NCI-H1436 treated with DMSO at 0.1 percent for 48 hours (cell line): ENCODE measurements at places on chromosomes 6 and 20.

DNA sequence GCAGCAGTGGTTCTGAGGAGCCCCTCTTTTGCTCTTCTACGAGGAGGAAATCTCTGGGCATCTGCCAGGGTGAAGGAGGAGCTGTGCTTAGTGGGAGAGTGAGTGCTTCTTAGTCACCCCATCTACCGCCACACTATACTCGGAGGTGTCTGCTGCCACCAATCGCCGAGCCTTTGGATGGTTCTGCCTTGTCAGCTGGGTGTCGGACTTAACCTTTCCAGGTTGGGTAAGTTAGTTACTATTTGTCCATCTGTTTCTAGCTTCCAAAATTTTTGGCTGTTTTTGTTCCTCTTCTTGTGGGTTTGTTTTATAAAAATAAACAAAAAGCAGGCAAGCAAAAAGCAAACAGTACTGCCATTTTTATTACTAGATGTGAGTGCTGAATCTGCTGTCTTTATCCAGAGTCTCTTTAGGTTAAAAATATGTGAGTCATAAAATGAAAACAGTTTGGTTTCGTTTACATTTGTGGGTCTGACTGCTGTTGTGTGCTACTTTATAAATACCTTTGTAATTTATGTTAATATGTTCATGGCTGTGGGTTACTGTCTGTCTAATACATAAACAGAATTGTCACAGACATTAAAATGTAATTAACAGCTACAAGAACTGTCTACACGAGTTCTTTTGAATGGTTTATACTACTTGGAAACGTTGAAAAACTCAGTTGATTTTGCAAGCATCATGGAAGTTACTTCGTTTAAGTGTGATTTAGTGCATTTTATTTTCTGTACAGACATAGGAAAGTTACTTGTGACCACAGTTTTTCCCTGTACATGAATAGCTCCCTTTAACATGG is 89.2 kb downstream of the ARID1B start:
- no peak for DNase-seq

GRCh38 chr6:6891125-6891721 is 216.5 kb upstream of the RREB1 start:
- DNase-seq: no peak

GRCh38 chr20:63567386-63568169 is 6.5 kb downstream of the HELZ2 start:
- DNase-seq: no peak

- DNase-seq: no peak
These were observed 73.1 kb upstream of the SUPT3H start for GRCh38 chr6:45450831-45451230.

DNA sequence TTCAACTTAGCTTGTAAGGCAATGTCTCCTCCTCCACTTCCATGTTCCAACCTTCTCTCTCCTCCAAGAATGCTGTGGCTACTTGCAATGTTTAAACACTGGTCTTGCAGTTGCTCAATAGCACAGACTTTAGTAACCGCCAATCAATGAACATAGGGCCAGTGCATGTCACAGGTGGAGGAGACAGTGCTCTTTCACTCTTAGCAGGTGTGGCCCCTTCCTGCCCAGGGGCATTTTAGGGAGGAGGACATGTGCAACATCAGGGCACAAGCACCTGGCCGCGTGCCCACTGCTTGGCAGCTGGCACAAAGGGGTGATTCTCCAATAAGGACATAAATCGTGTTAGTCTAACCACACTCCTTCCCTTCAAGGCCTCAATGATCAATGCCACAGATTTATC is 41.3 kb downstream of the ADGRF1 start:
- DNase-seq: no peak

DNA sequence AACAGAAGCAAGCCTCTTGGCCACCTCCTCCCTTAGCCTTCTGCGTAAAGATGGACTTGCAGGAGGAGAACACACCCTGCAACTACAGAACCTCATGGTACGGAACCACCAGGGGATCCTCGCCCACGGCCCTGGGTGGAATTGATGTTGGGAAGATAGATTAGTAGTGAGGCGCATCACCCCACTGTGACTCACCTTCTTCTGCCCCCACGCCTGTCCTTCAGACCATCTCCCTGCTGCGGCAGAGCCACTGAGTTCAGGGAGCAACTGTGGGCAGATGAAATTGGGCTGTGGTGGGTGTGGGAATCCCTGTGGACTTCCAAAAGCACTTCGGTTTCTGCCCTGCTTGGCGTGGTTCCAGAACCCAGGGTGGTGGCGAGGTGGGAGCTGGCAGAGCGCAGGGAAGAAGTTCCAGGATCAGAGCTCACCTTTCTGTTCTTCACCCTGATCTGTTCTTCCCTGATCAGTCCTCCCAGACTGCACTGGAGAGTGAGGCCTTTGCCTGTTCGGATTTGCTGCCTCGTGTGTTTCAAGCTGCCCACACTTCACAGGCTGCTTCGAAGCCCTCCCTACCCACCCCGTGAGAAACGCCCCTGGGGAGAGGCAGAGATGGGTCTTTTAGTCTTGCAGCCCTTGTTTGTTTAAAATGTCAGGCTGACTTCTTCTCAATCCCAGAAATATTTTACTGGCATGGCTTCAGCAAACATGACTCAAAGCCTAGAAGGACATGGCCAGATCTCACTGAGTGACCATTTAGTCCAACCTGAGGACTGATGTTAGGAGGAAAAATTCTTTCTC is 92.8 kb upstream of the MLN start:
- DNase-seq: no peak

- DNase-seq: no peak
These were observed 14.6 kb downstream of the AGPAT4 start for GRCh38 chr6:161259302-161259701.

GRCh38 chr6:152948150-152948768 is 34.6 kb downstream of the FBXO5 start:
- DNase-seq: no peak

DNA sequence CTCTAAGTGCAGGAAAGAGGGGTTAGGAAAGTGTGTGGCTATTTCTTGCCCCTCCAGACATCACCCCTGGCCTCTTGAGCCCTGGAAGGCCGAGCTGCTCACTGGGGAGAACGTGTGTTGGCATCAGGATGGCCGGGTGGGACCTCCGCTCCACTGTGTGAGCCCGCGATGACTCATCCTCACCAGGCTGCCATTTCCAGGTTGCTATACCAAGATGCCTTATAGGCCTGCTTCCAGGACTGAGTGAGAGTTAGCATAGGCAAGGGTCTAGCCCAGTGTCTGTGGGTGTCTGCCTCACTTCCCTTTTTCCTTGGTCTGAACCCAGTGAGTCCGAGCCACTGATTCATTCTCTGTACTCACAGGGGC is 105.0 kb downstream of the MRPL14 start:
- no peak for DNase-seq

DNA sequence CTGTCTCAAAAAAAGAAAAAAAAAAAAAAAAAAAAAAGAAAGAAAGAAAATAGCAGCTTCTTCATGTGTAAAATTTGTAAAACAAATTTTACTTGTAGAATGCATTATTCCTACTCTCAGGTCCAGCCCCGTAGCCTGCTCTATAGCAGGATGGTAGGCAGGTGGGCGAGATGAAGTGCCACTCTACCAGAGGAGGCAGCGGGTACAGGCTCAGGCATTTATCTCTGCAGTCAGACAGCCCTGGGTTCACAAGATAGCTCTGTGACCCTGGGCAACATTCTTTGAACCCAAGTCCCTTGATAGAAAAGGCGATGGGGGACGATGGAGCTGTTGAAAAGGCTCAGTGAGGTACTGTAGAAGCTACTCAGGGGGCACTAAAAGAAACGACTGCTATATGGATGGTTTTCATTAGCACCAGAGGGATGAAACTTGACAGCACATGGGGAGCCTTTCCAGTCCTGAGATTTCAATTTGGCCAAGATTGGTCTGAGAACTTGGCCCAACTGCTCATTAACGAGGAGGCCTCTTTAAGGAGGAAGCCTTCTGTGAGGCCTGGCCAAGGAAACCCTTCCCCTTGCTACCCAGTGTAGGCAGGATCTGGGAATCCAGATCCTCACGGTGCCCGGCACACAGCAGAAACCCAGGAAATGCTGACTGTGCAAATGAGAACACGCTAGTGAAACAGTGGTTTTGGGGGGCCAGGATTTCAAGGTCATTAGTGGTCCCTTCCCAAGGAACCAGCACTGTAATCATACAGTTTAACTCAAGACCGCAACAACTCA is 63.1 kb downstream of the MYH7B start:
- DNase-seq: no peak

- DNase-seq: no peak
These were observed 98.1 kb downstream of the HIVEP2 start for GRCh38 chr6:142846883-142847287.

DNA sequence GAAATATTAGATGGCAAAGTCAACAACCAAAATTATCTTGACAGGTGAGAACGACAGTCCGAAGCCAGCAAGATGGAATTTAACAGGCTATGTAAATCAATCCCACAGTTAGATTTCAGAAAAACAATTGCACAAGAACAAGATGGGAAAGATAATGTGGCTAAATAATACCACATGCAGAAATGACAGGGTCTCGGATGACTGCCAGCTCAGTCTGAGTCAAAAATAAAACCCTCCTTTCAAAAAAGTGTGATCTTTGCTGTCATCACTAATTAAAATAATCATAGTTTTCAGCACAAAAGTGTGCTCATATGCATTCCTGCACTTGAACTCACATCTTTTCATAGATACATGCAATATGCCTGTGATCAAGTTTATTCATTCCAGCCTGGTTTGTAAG is 25.9 kb downstream of the FOXQ1 start:
- DNase-seq: no peak

DNA sequence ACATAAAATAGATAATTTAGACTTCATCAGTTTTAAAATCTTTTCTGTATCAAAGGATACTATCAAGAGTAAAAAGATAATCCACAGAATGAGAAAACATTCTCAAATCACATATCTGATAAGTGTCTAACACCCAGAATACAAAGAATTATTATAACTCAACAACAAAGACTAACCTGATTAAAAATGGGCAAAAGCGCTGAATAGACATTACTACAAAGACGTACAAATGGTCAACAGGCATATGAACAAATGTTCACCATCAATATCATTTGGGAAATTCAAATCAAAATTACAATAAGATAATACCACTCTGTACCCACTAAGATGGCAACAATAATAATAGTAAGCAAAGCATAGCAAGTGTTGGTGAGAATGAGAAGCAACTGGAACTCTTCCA is 503.8 kb downstream of the CDH26 start:
- no peak for DNase-seq

GRCh38 chr20:48595495-48596333 is 232.1 kb downstream of the PREX1 start:
- DNase-seq: no peak

- no peak for DNase-seq
These were observed 380.1 kb downstream of the THBS2 start for GRCh38 chr6:168873278-168874190.

GRCh38 chr6:24865161-24865560 is 66.4 kb upstream of the ARMH2 start:
- no peak for DNase-seq

GRCh38 chr6:162942866-162943265 is 215.1 kb downstream of the PACRG start:
- DNase-seq: no peak

- no peak for DNase-seq
These were observed 210.4 kb upstream of the RNF24 start for GRCh38 chr20:4225745-4226144.

GRCh38 chr20:50518270-50518721 is 8.1 kb downstream of the PTPN1 start:
- no peak for DNase-seq

DNA sequence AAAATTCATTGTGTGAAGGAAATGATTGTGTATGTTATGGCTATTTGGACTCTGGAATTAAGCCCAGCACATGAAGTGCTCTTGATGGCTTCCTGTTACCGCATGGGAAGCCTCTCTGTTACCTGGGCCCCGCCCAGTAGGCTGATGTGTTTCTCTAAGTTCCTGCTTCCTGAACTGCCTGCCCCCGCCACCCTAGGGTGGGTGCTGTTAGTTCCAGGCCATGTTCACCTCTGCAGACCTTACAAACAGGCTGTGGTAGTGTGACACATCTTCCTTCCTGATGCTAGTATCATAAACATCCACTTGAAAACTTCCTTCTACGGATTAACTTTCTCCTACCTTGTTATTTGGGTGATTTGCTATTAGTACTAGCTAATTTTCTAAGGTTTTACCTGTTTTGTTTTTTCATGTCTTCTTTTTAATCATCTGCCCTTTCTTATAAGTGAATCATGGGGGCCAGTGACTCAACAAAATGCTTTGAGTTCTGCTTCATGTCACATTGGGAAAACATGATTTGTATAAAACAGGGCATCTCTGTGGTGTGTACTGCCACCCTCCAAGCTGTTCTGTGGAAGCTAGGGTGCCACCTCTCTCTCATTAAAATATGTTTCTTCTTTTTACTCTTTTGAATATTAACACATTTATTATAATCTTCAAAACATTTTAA is 40.6 kb downstream of the SH3BGRL2 start:
- peak; percentile 29 for DNase-seq

DNA sequence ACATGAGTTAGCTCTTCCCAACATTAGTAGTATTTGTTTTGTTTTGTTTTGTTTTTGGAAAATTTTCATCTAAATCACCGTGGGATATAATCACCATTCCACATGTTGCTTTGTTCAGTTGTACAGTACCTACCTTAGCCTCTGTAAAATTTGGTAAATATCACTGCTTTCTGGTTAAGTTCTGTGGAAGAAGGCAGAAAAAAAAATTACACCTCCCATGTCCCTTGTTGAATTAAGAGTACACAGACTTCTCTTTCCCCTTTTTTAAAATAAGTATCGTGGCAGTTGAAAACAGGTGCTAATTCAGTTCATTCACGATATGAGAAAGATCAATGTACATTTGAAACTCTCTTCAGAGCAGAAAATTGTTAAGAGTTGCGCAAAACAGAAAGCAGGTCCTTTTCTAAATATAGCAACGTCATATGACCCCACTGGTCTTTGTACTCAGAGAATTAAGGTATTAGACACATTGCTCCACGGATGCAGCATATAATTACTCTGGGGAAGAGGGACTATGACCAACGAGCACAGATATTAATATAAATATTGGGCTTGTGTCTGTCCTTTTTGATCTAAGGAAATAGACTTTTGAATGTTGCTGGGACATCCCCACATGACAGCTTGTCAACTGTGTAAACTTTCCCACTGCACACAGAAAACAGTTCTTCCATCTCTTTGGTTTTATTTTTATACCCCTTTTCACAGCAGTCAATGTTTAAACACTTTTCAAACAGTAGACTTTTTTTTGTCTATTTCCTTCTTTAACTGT is 58.6 kb upstream of the ZNF217 start:
- DNase-seq: no peak

GRCh38 chr20:1124421-1124820 is 6.0 kb downstream of the PSMF1 start:
- DNase-seq: no peak

GRCh38 chr20:31355981-31356380 is 12.4 kb upstream of the DEFB118 start:
- DNase-seq: no peak

GRCh38 chr6:90288404-90288803 is 8.2 kb downstream of the BACH2 start:
- no peak for DNase-seq

GRCh38 chr6:88669475-88669874 is 293.9 kb downstream of the RNGTT start:
- no peak for DNase-seq

- no peak for DNase-seq
These were observed 3.1 kb downstream of the SEMG1 start for GRCh38 chr20:45209924-45210323.

- DNase-seq: no peak
These were observed 36.3 kb upstream of the VEGFA start for GRCh38 chr6:43733471-43734293.

- DNase-seq: no peak
These were observed 114.2 kb upstream of the PHACTR1 start for GRCh38 chr6:12602342-12602741.

- DNase-seq: no peak
These were observed 27.0 kb upstream of the TBC1D7 start for GRCh38 chr6:13355043-13355945.
